ENCODE measurements at places on chromosomes 5 and 9. TPM values are rescaled to one million over a fixed set of nuclear protein-coding genes. Genes with fewer than 3 reads are reported as not detected.

DNA sequence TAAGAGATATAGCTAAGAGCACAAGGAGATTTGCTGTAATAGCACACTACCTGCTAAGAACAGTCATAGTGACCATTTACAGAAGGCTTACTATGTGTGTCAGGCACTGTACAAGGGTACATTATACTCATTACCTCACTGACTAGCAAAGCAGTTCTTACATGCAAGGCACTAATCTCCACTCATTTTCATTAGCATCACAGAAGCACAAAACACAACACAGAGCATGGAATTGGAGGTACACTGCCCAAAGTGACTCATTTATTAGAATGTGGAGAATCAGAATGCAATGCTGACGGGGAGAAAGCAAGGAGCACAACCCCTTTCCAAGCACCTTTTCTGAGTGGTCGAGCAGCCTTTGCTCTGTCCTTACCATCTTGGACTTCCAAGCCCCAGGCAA, 169.7 kb downstream of the ENTREP1 start:
- DNase-seq: no peak

DNA sequence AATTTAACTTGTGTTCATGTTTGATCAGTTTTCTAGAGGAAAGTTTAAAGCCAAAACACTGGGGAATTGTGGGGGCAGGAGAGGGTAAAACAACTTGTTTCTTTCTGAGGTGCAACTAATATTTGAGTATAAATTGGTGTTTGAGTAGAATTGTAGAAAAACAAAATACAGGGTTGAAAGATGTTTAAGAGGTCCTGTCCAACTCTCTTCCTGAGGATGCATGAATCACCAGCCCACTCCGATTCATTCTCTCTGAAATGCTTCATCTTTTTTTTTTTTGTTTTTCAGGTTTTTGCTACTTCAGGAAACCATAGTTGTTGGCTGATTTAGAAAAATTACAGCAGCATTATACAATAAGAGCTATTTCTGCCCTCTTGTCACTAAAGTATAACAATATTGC, 42.4 kb upstream of the TMC1 start:
- DNase-seq: no peak

Gene PGM5
- total RNA-seq: not detected

GRCh38 chr9:107142896-107143603, 140.0 kb upstream of the RAD23B start:
- no peak for DNase-seq

GRCh38 chr5:67181648-67182221, 14.9 kb downstream of the CD180 start:
- DNase-seq: no peak

DNA sequence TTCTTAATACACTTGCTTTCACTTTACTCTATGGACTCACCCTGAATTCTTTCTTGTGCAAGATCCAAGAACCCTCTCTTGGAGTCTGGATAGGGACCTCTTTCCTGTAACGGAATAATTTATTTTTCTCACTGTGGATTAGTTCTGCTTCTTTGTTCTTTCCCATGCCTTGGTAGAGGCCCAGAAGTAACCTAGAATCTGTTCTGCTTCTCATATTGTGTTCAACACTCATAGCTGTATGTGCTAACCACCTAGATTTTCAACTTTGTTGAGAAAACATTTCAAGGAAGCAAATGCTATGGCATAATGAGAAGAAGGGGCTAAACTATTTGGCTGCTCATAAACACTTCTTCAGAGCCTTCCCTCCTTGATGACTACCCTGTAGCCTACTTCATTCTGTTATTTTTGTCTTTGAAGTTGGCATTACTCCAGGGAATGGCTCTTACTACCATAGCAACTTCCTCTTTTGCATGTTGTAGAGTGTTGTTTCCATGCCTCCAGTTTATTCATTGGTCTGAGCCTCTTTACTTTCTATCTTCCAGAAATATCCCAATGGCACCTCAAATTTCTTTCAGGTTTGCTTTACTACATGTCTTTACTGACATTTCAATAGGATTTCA, 74.3 kb downstream of the KIAA0825 start:
- no peak for DNase-seq

Gene FAM221B
- not detected for total RNA-seq

Gene TRIM7
- 0.68 TPM for total RNA-seq

- no peak for DNase-seq
These were observed 123.4 kb downstream of the BASP1 start for GRCh38 chr5:17340819-17341218.

- no peak for DNase-seq
These were observed 28.7 kb downstream of the RAD1 start for GRCh38 chr5:34886392-34887119.
